Astrocyte (in vitro differentiated cells and primary cell): ENCODE measurements at places on chromosomes 13 and 19.

DNA sequence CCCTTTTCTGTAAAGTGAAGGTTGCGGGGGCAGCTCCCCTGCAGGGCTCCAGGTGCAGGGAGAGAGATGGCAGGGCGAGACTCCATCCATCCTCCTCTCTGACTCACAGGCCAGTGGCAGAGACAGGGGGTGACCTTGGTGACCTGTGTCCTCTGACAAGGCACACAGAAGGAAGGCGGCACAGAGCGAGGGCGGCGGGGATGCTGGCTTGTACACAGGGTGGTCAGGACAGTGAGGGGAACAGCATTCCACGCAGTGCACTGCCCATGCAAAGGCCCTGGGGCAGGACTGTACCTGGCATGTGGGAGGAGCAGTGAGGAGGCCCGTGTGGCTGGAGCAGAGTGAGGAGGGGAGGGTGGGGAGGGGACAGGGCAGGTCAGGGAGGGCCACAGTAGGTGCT is 7.7 kb downstream of the NDUFA11 start:
- H3K4me1 ChIP-seq: peaks cover 6% of the 10 kb centered on the region
- no peak overlapping the region for H3K4me3 ChIP-seq
- H3K27me3 ChIP-seq: no peaks in the 10 kb centered on the region
- DNase-seq: no peak

GRCh38 chr19:17266589-17266974 is 661 bp upstream of the BABAM1 start:
- H3K27ac ChIP-seq: no peak overlapping the region
- peaks cover 5% of the 10 kb centered on the region for H3K36me3 ChIP-seq
- H3K27me3 ChIP-seq: no peaks in the 10 kb centered on the region
- H3K4me1 ChIP-seq: no peaks in the 10 kb centered on the region
- H3K4me3 ChIP-seq: no peak overlapping the region
- DNase-seq: no peak

DNA sequence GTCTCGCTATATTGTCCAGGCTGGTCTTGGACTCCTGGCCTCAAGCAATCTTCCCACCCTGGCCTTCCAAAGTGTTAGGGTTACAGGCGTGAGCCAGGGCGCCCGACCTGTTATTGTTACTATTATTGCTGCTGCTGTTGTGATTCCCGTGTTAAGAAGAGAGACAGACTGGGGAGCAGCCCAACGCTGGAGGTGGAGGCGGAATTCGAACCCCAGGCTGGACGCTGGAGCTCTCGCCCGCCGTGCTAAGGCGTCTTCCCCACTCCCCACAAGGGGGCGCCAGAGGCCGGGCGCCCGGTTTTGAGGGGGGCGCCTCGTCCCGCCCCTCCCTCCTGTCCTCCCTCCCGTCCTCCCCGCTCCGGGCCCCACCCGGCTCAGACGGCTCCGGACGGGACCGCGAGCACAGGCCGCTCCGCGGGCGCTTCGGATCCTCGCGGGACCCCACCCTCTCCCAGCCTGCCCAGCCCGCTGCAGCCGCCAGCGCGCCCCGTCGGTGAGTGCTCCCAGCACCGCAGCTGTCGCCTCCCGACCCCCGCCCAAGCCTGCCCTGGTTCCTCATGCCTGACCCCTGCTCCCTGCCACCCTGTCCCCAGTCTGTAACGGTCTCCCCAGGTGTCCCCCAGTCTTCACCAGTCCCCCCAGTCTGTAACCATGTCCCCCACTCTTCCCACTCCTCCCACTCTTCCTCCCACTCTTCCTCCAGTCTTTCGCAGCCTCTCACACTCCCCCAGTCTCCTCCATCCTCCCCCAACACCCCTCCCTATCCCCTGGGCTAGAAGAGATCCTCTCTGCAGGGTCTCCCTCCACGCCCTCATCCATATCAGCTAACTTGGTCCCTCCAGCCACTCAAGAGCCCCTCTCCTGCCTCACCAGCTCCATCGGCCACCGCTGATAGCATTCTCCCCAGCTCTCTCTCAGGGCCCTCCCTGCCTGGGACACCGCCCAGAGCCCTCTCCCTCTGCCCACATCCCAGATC is at the start of gene EHD2:
TSS of gene EHD2 (plus strand) at position 377 of the 976 bp plus-strand sequence. CDS start 3,191 bp downstream, outside the sequence.
- no peaks in the 10 kb centered on the region for H3K27me3 ChIP-seq
- peak within 1 kb of the TSS; percentile 93 for H3K4me3 ChIP-seq
- DNase-seq: peak; percentile 45
- peaks cover 7% of the 10 kb centered on the region for H3K4me1 ChIP-seq
- H3K27ac ChIP-seq: peak within 1 kb of the TSS; percentile 81

GRCh38 chr13:64912141-64912540 is 2318.0 kb downstream of the PCDH9 start:
- H3K36me3 ChIP-seq: no peaks in the 10 kb centered on the region
- no peaks in the 10 kb centered on the region for H3K27me3 ChIP-seq
- H3K4me3 ChIP-seq: no peak overlapping the region

GRCh38 chr13:91154558-91155353 is 192.7 kb upstream of the MIR17HG start:
- peak; percentile 55 for DNase-seq
- no peaks in the 10 kb centered on the region for H3K4me1 ChIP-seq
- no peaks in the 10 kb centered on the region for H3K27me3 ChIP-seq
- no peak overlapping the region for H3K4me3 ChIP-seq
- H3K27ac ChIP-seq: no peak overlapping the region
- no peaks in the 10 kb centered on the region for H3K36me3 ChIP-seq

- peak overlapping the region; percentile 12 for H3K4me3 ChIP-seq
- peaks cover 28% of the 10 kb centered on the region for H3K4me1 ChIP-seq
- peak overlapping the region; percentile 8 for H3K27ac ChIP-seq
- no peaks in the 10 kb centered on the region for H3K36me3 ChIP-seq
These were observed 54.1 kb downstream of the WDFY2 start for GRCh38 chr13:51638216-51638871.

DNA sequence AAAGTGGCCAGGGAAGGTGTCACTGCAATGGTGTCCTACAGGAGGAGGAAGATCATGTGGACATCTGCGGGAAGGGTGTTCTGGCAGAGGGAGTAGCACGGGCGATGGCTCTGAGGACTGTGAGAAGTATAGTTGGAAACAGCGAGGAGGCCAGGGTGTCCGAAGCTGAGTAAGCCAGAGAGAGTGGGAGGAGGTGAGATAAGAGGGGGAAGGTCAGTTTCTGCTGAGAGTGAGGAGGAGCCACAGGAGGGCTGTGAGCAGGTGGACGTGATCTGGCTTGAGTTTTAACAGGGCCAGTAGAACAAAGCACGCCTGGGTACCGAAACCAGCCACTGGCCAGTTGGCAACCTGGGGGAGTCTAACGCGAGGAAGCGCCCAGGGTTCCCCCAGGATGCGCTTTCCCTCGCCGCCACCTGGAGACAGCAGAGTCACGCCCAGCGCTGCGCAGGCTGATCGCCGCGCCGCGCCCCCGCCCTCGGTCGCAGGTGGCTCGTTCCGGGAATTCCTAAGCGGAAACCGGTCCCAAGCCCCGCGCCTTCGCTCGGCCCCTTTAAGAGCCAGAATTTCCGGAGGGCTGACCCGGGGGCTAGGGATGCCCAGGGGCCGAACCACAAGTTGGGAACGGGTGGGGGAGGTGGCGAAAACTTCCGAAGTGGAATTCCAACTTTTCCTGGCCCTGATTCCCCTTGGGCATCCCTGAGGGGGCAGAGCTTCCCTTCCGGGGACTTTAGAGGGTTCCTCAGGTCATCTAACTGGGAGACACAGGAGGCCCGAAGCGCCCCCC is 1.1 kb upstream of the LSR start:
- no peaks in the 10 kb centered on the region for H3K36me3 ChIP-seq
- no peak for DNase-seq
- no peak overlapping the region for H3K27ac ChIP-seq
- peaks cover 31% of the 10 kb centered on the region for H3K27me3 ChIP-seq
- H3K4me3 ChIP-seq: no peak overlapping the region

- H3K36me3 ChIP-seq: no peaks in the 10 kb centered on the region
- no peaks in the 10 kb centered on the region for H3K4me1 ChIP-seq
- no peaks in the 10 kb centered on the region for H3K27me3 ChIP-seq
- peak; percentile 1 for DNase-seq
- no peak overlapping the region for H3K27ac ChIP-seq
These were observed 515.0 kb upstream of the KLHL1 start for GRCh38 chr13:70623239-70623638.

DNA sequence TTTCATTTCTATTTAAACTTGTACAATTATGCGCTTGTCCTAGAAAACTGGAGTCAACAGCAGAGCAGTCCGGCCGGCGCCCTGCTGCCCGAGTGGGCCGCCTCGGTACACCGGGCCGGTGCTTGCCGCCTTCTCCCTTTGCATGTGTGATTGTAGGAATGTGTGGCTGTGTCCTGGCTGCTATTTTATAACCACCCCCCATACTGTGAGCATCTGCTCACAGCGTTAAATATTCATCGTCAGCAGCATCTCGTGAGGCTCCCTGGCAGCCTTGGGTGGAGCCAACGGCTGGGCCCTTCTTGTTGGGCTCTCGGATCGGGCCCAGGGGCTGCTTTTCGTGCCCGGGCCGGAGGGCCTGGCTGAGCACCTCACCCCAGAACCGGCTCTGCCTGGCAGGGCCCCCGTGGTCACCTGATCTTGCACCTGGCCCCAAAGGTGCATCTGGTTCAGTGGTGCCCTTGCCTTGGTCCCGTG is 10.6 kb downstream of the PIAS4 start:
- H3K27me3 ChIP-seq: no peaks in the 10 kb centered on the region
- no peak overlapping the region for H3K27ac ChIP-seq
- no peaks in the 10 kb centered on the region for H3K4me1 ChIP-seq
- H3K36me3 ChIP-seq: no peaks in the 10 kb centered on the region
- no peak for DNase-seq

- no peaks in the 10 kb centered on the region for H3K36me3 ChIP-seq
- H3K27ac ChIP-seq: no peak overlapping the region
- DNase-seq: no peak
- H3K4me1 ChIP-seq: peaks cover 6% of the 10 kb centered on the region
These were observed 149.4 kb downstream of the SHISA2 start for GRCh38 chr13:25902455-25902854.

- no peak for DNase-seq
- no peak overlapping the region for H3K4me3 ChIP-seq
- H3K36me3 ChIP-seq: no peaks in the 10 kb centered on the region
- H3K27me3 ChIP-seq: no peaks in the 10 kb centered on the region
- H3K4me1 ChIP-seq: peaks cover 23% of the 10 kb centered on the region
These were observed 23.0 kb downstream of the IER2 start for GRCh38 chr19:13173139-13173737.

- no peak overlapping the region for H3K27ac ChIP-seq
- H3K27me3 ChIP-seq: peaks cover 5% of the 10 kb centered on the region
- H3K4me3 ChIP-seq: no peak overlapping the region
- H3K36me3 ChIP-seq: no peaks in the 10 kb centered on the region
These were observed 17.4 kb upstream of the AP1M2 start for GRCh38 chr19:10604460-10604980.

GRCh38 chr19:36032251-36033104 is at the start of gene CLIP3:
Gene CLIP3 (minus strand): TSS chr19:36032873. CDS start chr19:36032357, 516 bp downstream.
- peak; percentile 42 for DNase-seq
- no peak within 1 kb of the TSS for H3K27ac ChIP-seq
- no peaks in the 10 kb centered on the region for H3K27me3 ChIP-seq
- no peaks in the 10 kb centered on the region for H3K4me1 ChIP-seq
- no peaks in the 10 kb centered on the region for H3K36me3 ChIP-seq

GRCh38 chr19:55248166-55248675 is 10.6 kb downstream of the PPP6R1 start:
- peaks cover 2% of the 10 kb centered on the region for H3K36me3 ChIP-seq
- no peak for DNase-seq
- peaks cover 16% of the 10 kb centered on the region for H3K4me1 ChIP-seq
- no peaks in the 10 kb centered on the region for H3K27me3 ChIP-seq
- H3K4me3 ChIP-seq: no peak overlapping the region
- H3K27ac ChIP-seq: peak overlapping the region; percentile 3

- no peak overlapping the region for H3K27ac ChIP-seq
- DNase-seq: no peak
- H3K36me3 ChIP-seq: no peaks in the 10 kb centered on the region
- no peaks in the 10 kb centered on the region for H3K27me3 ChIP-seq
These were observed 1272.1 kb upstream of the PCDH20 start for GRCh38 chr13:62687732-62688131.
